ENCODE measurements at places on chromosomes 2 and 18.
A peak's percentile ranks its signal among the peaks of the same experiment; 100 is the strongest.

- no peak for DNase-seq
Observed at GRCh38 chr18:32057624-32058165, 34.0 kb upstream of the RNF138 start.

DNA sequence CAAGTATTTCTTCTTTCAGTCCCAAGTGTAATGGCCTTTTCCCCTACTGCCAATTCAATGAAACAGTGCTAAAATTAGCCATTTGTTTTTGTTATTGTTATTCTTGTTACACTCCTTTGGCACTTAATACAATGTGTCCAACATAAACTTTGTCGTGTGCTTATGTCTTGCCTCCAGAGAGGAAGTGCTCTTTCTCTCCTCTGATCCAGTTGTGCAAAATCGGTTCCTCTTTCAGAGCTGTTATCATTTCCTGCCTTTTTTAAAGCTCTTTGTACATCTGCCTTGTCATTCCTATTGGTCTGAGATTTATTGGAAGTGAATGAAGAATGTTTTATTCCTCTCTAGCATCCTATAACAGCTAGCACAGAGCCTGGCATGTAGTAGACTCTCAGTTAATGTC, 623.2 kb upstream of the ID2 start:
- no peak for DNase-seq

DNA sequence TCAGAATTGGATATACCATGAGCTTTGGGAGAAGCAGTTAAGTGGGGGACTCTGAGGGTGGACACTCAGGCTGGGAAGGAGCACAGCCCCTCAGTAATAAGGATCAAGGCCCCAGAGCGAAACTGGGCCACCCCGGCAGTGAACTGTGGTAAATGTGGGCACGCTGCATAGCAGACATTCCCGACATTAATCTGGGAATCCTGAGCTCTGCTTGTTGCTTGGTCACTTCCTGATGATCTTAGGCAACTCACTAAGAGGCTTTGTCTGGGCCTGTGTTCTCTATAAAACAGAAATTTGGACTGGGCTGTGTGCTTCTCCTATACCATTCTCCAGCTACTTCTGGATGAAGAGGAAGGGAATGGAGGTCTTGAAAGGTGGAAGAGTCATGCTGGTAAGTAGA, 4.8 kb downstream of the TGFBRAP1 start:
- DNase-seq = no peak

DNA sequence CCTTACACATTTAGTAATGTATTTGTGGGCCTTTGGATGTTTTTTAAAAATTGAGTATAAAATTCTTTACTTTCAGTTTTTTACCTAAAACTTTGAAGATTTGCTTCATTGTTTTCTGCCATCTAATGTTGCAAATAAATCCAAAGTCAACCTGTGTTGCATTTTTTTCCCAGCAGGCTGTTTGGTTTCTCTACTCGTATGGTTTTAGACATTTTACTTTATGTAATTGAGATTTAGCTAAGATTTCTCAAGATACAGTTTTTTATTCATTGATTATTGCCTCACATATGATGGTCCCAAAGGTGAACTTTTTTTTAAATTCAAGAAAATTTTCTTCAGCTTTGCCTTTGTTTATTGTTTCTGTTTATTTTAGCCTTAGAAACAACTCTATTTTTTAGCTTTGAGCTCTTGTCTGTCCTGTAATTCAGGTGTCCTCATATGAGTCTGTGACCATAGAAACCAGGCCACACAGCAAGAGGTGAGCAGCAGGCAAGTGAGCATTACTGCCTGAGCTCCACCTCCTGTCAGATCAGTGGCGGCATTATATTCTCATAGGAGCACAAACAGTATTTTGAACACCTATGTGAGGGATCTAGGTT, 53.4 kb upstream of the TBR1 start:
- DNase-seq = no peak

- no peak for DNase-seq
Observed at GRCh38 chr2:40197121-40197520, 254.8 kb downstream of the SLC8A1 start.

- no peak for DNase-seq
Observed at GRCh38 chr18:73842795-73843394, 304.7 kb downstream of the FBXO15 start.

GRCh38 chr2:637406-637776, 39.8 kb downstream of the TMEM18 start:
- no peak for DNase-seq

GRCh38 chr2:9445089-9445488, 21.6 kb downstream of the CPSF3 start:
- no peak for DNase-seq

DNA sequence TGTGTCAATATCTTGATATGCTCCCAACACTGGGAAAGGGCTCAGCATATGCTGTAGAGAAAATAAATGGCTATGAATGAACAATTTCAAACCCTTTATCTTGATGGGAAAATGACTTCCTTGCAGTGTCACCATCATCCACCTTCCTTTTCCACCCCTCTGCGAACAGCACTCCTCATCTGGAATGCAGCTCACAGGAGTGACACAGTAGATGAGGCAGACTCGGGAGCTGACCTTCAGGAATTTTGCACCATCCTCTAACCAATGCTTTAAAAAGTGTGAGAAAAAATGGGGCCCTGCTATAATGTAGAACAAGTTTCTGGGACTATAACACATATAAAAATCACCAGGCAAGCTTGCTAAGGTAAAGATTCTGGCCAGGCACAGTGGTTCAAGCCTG, 41.3 kb upstream of the YPEL5 start:
- no peak for DNase-seq

DNA sequence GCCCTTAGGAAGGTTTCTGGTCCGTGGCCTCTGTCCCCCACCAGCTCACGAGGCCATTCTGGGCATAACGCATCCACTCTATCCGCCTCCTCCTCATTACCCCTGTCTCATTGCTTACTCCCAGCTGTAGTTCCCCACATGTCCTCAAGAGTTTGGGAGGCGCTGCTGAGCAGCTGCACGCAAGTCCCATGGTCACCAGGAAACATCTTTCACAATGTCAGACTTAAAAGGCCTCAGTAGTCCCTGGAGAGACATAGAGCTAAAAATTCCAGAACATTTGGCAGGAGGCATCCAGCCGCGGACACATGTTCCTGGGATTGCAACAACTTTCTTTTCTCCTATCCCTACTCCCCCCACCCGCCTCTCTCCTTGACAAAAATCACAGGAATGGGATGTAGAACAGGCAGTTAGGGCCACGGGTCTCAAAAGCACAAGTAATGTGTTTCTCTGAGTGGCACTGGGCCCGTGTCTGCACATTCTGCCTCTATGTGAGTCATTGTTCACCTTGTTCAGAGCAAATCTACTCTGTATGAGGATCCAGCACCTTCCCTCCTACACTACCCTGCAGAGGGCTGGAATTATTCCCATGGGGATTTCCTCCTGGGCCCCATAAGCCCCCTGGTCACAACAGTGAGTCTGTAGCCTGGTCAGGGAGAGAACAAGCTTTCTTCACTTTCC, 8.1 kb downstream of the LBH start:
- peak; percentile 54 for DNase-seq

DNA sequence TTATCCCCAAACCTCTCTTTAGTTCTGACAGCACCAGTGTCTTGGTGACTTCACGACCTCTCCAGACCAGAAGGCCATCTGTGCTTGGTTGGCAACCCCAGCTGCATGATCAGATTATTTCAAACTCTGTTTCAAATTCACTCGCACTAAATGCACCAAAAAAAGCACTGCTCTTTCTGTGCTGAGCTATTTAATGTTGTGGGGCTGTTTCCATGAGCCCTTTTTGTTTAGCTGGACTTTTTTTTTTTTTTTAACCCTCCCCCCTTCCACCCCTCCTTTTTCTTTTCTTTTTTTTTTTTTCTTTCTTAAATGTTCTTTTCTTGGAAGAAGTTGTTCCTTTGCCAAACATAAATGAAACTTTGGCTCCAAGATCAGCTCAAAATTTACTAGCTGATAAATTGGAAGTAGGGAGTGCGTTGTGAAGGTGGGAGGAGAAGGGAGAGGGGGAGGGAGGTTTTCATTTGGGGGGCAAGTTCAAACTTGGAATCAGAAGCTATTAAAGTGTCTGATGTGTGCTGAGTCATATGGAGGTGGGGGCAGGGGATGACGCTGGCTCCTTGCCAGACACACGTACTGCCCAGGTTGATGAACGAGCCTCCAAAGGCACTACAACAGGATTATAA, 543.0 kb upstream of the TNP1 start:
- no peak for DNase-seq

DNA sequence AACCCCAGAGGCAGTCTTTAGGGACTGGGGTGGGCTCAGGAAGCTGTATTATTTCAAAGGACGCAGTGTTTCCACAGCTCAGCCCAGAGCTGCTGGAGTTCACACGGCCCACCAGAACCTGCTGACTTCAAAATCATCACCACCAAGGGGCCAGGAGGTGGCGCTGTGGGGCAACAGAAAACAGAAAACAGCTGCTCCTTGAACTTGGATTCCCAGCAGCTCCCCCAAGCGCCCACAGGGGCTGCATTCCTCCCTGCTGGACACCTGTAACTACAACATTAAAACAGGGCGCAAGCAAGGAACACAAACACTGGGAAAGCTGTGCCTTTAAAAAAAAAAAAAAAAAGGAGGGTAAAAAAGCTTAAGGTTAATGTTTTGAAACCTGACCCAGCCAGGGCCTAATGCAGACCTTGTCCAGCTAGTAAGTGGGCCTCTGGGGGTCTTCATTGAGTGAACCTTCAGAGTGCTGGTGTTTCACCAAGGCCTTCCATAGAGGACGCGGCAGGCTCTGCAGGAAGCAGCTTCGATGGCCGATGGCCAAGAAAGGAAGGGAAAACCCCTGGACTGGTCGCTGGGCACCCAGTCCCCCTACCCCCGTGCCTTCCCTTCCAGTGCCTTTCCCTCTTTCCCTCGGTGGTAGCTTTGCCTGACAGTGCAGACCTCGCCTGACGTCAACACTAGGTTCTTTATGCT, 25.9 kb downstream of the MLPH start:
- peak; percentile 61 for DNase-seq

- DNase-seq = no peak
Observed at GRCh38 chr2:120222186-120223033, 790 bp downstream of the TMEM185B start.

DNA sequence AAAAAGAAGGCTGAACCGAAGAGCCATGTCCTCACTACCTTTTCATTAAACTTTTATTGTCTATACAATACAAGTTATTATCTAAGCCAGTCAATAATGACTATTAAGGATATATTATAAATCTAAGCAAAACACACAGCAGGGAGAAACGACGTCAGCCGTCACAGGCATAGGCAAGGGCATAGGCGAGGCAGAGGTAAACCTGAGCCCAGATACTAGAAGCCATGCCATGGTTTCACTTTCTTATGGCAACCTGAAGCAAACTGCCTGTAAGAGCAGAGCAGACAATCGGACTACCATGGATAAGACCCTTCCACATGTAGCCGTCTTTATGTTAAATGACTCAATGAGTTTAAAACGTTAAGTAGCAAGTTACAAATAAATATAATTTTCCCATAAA, 238.5 kb upstream of the ZNF521 start:
- DNase-seq = no peak

DNA sequence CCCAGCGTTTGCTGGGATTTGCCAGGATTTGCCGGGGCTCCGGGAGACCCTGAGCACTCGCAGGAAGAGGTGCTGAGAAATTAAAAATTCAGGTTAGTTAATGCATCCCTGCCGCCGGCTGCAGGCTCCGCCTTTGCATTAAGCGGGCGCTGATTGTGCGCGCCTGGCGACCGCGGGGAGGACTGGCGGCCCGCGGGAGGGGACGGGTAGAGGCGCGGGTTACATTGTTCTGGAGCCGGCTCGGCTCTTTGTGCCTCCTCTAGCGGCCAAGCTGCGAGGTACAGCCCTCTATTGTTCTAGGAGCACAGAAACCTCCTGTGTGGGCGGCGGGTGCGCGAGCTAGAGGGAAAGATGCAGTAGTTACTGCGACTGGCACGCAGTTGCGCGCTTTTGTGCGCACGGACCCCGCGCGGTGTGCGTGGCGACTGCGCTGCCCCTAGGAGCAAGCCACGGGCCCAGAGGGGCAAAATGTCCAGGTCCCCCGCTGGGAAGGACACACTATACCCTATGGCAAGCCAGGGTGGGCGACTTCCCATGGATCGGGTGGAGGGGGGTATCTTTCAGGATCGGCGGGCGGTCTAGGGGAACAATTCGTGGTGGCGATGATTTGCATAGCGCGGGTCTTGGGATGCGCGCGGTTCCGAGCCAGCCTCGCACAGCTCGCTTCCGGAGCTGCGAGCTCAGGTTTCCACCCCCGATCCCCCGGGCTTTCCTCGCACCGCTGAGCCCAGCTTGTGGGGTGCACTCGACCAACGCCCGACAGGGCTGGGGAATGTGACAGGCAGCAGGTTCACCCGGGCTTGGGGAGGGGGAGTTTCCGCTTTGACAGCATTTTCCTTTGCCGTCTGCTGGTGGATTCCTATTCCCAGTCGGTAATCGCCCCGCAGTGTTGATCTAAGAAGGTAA, 2.8 kb downstream of the ONECUT2 start:
- no peak for DNase-seq

DNA sequence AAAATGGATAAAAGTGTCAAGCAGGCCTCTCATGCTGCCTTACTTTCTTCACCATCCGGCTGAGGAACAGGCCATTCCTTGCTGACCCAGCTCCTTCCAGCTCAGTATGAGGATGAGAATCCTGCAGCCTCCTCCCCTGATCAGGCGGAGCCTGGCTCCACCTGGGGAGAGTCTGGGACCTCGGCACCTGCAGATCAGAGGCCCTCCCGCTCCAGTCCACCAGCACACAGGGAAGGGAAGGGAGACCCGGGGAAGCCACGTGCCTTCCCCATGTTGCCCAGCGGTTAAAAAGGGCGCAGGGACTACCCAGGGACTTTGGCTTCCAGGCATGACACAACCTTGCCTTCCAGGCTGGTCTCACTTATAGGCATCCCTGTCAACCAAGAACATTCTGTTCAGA, 172.0 kb downstream of the NDUFA10 start:
- no peak for DNase-seq

GRCh38 chr2:98829581-98830270, 98.8 kb upstream of the MGAT4A start:
- DNase-seq = no peak

DNA sequence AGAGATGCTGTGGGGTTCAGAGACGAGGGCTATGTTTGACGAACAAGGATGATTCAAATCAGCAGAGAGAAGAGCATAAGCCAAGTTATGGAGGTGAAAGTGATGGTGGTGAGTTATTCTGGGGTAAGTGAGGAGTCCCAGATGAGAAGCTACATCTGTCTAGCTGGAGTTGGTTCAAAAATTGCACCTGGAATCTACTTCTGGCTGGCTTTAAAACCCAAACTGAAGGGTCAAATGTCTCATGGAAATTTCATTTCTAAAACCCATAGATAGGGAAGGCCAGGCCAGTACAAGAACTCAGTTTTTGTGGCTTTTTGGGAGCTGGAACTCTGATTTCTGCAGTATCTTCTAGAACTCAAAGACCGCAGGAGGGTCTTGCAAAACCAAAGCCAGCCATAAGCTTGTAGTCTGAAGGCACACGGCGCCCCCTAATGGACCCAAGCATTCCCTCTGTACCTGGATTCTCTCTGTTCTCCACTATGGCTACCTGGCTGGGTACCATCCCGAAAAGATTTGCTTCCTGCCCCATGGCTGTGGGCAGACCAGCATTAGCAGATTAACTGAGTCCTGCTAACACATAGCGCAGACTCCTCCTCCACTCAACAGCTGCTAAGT, 229.1 kb upstream of the SLC14A2 start:
- no peak for DNase-seq

GRCh38 chr2:9554921-9555296, 721 bp downstream of the ADAM17 start:
- no peak for DNase-seq

Measured in stimulated activated CD4-positive, alpha-beta T cell treated with anti-CD3 and anti-CD28 coated beads, TNF-alpha, amount 100 ng/mL, for 4 hours (primary cell).